ENCODE measurements at places on chromosomes 1 and 21. TPM values are rescaled to one million over a fixed set of nuclear protein-coding genes. Genes with fewer than 3 reads are reported as not detected.

GRCh38 chr1:20220036-20220435 lies 33.7 kb upstream of the PLA2G2C start:
- no peak for DNase-seq

DNA sequence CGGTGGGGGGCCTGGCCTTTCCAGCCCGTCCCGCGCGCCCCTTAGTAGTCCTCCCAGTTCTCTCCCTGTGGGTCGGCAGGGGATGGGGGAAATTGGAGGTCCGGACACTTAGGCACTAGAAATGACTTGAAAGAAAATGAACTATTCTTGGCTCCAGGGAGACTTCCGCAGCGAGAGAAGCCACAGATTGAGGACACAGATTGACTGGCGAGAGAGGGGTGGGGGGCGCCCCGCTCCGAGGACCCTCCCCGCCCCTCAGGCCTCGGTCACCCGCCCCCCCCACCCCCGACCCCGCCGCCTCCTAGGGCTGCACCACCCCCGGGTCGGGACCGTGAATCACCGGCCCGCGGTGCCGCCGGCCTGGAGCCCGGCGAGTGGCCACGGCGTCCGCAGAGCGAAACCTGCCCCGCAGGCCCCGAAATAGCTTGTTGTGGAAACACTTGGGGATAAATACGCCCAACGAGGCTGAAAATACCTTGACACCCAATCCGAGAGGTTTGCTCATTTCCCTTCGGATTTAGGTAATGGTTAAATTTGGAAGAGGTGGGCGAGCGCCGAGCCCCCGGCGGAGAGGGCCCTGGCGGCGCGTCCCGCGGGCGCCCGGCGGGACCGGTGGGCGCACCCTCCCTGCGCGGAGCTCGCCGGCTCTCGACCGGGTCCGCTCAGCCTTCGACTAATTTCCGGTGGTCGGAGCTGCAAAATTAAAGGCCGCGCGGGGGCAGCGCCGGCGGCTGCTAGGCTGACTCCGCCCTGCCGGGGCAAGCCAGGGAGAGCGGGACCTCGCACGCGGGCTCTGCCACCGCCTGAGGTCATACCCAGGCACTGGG lies at the start of gene GFI1:
TSS of gene GFI1 (minus strand) at position 675 of the 827 bp plus-strand sequence. CDS start 3,438 bp downstream, outside the sequence.
- no peak for DNase-seq

The TBX19 gene
- polyA plus RNA-seq, result 1.8 TPM

GRCh38 chr1:207962716-207963426 lies 51.9 kb upstream of the CD34 start:
- DNase-seq, result no peak

The CXADR gene
- 45.6 TPM for polyA plus RNA-seq

DNA sequence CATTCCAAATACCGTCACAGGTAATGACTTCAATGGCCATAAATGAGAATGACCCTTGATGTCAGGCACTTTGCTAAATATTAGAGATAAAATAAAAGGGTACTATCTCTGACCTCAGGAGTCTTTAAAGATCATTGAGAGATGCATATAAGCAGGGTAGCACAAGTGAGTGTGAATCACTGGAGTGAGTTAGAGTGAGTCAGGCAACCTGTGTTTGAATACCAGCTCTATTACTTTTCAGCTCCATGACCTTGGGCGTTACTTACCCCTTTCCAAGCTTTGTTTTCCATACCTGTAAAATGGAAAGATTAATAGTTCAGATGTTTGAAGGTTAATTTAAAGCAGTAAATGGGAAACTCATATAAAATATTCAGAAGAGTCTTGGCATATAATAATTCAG lies 1058.0 kb upstream of the ADGRL4 start:
- DNase-seq, result no peak

DNA sequence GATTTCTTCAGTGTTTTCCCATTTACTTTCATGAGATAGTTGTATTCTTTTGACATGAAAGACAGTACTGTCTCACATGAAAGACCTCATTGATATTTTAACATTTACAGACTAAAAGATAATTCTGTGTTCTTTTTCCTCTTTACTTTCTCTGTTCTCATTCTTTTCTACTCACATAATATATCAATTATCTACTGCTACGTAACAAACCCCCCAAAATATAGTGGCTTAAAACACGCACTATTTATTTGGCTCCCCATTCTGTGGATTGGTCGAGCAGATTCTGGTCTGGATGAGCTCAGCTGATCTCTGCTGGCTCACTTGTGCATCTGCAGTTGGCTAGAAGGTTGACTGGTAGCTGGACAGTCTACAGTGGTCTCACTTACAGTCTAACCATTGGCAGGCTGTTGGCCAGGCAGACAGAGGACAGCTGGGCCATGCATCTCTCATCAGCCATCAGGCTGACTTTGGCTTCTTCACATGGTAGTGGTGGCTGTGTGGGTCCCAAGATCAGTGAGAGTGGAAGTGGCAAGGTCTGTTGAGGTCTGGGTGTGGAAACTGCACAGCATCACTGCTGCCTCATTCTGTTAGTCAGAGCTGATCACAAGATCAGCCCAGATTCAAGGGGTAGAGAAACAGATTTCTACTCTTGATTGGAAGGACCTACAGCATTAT lies 63.2 kb downstream of the MPZL1 start:
- no peak for DNase-seq

DNA sequence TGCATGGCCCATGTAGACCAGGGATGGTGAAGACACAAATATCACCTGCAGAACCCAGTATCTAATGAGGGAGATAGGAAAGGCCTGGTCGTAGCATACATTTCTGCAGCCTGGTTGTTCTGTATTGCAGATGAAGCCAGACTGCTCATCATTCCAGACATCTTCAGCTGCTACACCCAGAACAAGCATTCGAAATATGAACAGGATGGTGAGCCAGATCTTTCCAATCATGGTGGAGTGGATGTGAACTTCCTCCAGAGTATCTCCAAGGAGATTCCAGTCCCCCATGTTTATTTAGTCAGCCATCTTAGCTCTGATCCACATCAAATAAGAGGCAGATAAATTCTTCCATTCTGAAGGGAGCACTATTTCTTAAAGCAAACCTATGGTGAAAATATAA lies 2.7 kb upstream of the MYCBP start:
- no peak for DNase-seq

- DNase-seq, result no peak
These were observed 14.9 kb downstream of the PODN start for GRCh38 chr1:53076721-53077598.

DNA sequence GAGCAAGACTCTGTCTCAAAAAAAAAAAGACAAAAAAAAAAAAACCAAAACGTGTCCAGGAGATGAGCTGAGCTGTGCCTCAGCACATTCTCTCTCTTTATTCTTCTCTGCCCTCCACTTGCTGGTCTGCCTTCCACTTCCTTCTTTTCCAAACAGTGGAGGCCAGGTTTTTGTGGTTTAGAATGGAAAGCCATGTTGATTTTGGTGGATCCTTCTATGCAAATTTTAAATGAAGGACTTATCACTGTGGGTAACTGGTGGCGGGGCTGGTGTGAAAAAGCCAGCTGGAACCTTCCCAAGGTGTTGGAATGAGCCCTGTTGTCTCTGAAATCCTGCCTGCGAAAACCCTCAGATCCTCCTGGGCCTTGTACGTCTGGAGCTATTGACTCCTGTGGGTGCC lies 61.9 kb downstream of the PTPRU start:
- no peak for DNase-seq

DNA sequence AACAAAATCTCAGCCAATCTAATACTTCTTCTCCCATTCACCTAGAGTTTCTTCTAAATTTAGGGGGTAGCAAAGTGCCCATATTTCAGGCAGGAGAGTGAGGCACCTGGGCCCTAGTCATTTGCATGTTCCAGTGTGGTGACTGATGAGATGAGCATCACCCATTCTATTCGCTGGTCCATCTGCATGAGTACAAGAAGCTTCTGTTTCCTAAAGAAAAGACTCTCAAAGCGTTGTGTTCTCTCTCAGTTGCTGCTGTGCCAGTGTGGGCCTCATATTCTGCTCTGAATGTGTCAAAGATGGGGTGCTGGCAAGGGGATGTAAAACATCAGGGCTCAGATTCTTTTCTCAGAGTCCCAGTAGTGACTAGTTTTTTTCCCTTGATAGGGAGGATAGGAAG lies 16.1 kb upstream of the DPYD start:
- DNase-seq, result no peak

GRCh38 chr1:148385371-148386030 lies 97.6 kb downstream of the PPIAL4G start:
- DNase-seq, result no peak

- DNase-seq, result no peak
These were observed 11.2 kb downstream of the SFT2D2 start for GRCh38 chr1:168236836-168237611.

DNA sequence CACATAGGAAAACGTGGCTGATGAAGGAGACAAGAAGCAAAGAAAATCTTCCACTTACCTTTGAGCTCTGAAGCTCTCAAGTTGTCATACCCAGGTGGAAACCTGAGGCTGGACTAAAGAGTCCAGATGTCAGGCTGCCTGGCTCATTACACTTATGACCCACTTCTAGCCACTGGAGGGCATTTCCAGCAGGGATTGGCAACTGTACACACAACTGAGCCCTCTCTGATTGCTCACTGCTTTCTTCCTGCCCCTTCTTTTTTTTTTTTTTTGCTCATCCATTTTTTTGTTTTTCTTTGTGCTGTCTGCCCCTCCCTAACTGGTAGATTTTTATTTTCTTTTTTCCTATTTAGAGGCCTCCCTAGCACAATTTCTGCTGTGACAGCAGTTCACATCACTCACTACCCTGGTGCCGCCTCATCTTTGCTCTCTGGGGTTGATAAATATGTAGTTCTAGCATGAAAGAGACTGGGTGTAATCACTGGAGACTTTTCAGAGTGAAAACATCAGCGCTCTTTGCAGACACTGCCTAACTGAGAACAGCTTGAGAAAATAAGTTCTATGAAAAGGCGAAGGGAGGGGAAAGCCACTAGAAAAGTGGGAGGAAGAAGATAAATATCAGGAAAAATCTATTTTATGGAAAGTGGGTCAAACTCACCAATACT lies 334.5 kb downstream of the NUF2 start:
- no peak for DNase-seq

The MSH4 gene
- 0.03 TPM for polyA plus RNA-seq

The KCND3 gene
- 0.22 TPM for polyA plus RNA-seq

GRCh38 chr1:240998024-240998423 lies 359.0 kb downstream of the RGS7 start:
- no peak for DNase-seq

All from H1 (cell line).